ENCODE measurements at places on chromosomes 2 and 18.

GRCh38 chr2:47777277-47777937, 5.5 kb upstream of the MSH6 start:
- DNase-seq = no peak

GRCh38 chr18:46731316-46731715, 25.5 kb downstream of the ST8SIA5 start:
- no peak for DNase-seq

DNA sequence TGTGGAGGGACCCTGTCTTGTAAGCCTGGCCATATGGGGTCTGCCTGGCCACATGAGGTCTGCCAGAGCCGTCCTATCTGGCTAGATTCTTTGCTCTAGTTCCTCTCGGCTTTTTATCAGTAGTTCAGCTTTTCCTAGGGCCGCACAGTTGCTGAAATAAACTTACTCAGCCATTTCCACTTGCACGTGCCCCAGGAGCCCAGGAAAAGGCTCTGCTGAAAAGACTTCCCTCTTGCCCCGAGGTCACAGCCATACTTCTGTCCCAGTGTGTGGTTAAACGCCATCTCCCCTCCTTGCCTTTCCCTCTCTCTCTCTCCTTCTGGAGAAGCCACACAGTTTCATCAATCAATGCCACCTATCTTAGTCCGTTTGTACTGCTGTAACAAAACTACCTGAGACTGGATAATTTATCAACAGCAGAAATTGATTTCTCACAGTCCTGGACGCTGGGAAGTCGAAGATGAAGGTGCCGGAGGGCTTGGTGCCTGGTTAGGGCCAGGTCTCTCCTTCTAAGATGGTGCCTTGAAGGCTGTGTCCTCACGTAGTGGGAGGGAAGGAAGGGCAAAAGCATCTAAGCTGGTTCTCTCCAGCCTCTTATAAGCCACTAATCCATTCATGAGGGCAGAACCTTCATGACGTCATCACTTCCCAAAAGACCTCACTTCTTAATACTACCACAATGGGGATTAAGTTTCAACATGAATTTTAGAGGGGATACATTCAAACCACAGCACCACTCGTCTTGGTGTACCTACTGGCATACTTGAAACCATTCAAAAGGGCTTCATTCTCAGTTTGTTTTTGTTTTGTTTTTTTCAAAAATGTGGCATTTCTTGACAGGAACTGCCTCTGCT, 11.2 kb upstream of the GALM start:
- DNase-seq = no peak

DNA sequence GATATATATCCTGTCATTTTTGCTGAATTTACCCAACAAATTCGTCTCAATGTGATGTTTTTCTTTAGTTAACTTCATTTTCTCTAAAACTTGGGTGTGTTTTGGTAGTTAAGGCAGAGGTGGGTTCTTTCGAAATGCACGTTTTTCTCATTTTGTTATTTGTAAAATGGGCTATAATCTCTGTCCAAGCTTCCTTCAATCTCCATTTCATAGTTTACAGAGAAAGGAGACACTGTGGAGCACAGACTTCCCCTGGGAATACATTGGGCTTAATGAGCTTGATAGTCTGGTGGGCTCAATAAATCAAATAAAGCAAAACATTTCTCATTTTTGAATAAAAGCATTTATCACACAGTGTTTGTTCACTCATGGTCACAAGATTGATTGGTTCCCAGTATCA, 145.1 kb downstream of the AGPS start:
- no peak for DNase-seq

DNA sequence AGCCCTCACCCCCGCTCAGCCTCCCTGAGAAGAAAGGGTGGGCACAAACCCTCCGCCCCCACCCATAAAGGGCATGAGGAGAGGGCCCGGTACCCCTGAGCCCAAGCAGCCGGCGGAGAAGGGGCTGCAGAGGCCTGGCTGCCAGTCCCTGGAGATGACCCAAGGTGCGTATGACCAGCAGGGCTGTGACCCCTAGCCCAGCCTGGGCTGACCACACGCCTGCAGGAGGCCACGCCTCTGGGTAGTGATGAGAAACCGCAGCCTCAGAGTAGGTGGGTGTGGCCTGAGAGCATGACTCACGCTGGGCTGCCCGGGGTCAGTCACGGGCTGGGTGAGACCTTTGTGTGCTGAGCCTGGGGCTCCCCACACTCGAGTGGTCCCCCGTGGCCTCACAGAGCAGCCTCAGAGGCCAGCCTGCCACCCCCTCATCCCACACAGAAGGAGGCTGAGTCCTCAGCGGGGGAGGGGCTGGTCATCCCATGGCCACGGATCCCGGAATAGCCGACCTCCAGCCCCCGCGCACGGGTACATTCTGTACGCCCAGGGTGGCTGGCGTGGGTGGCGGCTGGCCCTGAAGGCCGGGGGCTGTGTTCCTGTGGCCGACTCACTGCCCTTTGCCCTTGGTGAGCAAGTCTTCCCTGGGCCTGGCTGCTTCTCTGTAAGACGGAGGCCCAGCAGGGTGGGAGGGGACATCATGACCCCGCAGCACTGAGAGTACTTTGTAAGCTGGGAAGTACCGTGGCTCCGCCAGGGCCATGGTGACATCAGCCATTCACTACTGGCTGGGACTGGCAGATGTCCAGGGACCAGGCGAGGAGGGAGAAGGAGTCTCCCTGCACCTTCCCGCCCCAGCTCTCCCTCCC, 110.8 kb upstream of the OTOS start:
- DNase-seq = peak; percentile 2

DNA sequence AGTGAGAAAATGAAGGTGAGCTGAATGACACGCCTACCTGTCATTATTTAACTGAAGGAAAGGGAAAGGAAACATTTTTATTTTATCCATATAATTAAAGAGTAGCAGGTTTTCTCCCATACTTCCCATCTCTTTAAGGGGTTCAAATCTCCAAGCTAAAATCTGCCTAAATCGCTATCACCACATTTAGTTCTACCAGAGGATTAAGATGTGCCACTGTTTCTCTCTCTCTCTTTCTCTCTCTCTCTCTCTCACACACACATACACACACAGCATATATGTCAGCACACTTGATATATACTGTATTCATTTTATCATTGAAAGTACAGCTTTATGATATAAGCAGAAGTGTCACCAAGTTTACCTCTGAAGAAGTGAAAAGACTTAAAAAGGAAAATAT, 3.1 kb downstream of the WIPF1 start:
- no peak for DNase-seq

DNA sequence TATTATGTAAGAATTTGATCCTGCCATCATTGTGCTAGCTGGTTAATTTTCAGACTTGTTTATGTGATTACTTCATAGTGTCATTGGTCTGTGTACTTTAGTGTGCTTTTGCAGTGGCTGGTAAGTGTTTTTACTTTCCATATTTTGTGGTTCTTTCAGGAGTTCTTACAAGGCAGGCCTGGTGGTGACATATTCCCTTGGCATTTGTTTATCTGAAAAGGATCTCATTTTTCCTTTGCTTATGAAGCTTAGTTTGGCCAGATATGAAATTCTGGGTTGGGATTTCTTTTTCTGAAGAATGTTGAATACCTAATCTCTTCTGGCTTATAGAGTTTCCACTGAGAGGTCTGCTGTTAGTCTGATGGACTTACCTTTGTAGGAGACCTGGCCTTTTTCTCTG, 72.8 kb upstream of the MC4R start:
- no peak for DNase-seq

GRCh38 chr2:42787424-42787787, 5.0 kb downstream of the HAAO start:
- no peak for DNase-seq

- no peak for DNase-seq
These were observed 325.0 kb downstream of the ARL6IP6 start for GRCh38 chr2:153043385-153043784.

DNA sequence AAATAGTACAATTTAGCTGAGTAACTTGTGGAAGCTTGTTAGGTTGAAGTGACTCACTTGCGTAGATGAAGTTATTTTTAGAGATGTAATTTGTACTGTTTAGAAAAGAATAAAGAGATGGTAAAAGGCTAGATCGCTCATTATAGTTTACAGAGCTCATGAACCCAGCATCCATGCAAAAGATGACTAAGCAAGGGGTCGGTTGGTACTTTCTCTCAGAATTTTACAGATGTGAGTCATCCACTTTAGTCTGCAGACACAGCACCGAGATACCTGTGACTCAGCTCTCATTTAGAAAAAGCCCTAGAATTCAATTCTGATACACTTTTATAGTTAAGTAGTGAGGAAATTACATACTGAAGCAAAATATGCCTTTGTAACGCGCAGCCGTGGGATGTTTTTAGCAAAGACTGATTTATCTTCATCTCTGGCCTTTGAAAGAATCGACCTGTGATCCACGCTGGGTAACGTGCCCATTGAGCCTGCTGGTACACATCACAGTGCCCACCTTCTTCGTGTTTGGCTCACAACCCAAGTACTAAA, 116.5 kb upstream of the FOSL2 start:
- peak; percentile 55 for DNase-seq

- no peak for DNase-seq
These were observed 94.8 kb upstream of the SRD5A2 start for GRCh38 chr2:31675485-31675901.

GRCh38 chr2:11092701-11093335, 62.4 kb upstream of the SLC66A3 start:
- DNase-seq = no peak

- no peak for DNase-seq
These were observed 100.1 kb downstream of the GALNT13 start for GRCh38 chr2:153971855-153972254.

GRCh38 chr2:50396298-50396631, 635.7 kb downstream of the NRXN1 start:
- DNase-seq = no peak

- DNase-seq = no peak
These were observed 132.6 kb downstream of the SEPTIN10 start for GRCh38 chr2:109481196-109481555.

- DNase-seq = no peak
These were observed 30.5 kb upstream of the ARMC9 start for GRCh38 chr2:231167745-231168459.

- DNase-seq = no peak
These were observed 185.0 kb downstream of the BCL11A start for GRCh38 chr2:60368456-60368855.

GRCh38 chr2:1865716-1866234, 121.5 kb upstream of the PXDN start:
- DNase-seq = no peak

DNA sequence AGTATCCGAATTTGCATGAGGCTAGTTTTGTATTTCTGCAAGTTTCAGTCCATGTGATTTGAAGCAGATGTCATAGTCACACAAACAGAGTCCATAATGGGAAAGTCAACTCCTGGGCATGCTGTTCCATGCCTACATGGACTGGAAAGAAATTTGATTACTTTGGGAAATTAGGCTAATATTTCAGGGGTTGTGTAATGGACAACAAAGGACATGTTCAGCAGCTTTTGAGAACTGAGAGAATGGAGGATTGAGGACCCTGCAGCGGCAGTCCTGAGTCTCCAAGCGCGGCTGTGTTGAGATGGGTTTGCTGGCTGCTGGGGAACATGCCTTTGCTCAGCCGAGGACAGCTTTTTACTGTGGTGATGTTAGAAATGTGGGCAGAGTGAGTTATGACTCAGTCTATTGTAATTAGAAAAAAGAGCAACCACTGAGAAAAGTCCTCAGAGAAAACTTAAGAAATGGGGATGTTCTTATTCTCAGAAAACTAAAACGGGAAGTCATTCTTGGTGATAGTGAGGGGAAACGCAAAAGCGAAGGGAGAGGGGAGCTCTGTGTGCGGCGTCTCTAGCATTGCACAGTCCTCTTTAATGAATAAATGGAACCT, 149.2 kb downstream of the FAM210A start:
- peak; percentile 60 for DNase-seq

DNA sequence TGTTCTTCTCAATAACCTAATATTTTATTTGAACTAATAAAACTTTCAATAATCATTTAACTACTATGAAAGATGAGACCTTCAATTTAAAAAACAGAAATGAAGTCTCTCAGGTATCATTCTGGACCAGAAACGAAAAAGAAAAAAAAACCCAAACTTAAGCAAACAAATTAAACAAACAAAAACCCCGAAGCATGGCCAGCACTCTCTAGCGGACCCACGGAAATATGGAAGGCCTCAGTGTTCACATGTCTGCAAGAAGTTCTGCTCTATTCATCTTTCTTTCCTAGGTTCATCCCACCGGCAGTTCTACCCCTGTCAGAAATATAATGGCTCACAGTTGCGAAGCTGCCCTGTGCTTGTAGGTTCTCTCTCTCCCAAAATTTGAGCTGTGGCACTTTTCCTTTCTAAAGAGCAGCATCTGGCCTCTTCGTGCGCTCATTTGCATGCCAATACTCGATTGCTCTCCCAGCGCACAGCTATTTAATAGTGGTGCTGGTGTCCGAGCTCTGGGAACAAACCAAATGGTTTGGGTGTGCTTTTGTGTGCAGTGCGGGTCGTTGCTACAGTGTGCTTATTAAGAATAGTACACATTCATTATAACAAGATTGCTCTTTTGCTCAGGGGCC, 129.0 kb upstream of the ZEB2 start:
- no peak for DNase-seq

GRCh38 chr2:88080545-88080944, 12.9 kb downstream of the SMYD1 start:
- DNase-seq = no peak

DNA sequence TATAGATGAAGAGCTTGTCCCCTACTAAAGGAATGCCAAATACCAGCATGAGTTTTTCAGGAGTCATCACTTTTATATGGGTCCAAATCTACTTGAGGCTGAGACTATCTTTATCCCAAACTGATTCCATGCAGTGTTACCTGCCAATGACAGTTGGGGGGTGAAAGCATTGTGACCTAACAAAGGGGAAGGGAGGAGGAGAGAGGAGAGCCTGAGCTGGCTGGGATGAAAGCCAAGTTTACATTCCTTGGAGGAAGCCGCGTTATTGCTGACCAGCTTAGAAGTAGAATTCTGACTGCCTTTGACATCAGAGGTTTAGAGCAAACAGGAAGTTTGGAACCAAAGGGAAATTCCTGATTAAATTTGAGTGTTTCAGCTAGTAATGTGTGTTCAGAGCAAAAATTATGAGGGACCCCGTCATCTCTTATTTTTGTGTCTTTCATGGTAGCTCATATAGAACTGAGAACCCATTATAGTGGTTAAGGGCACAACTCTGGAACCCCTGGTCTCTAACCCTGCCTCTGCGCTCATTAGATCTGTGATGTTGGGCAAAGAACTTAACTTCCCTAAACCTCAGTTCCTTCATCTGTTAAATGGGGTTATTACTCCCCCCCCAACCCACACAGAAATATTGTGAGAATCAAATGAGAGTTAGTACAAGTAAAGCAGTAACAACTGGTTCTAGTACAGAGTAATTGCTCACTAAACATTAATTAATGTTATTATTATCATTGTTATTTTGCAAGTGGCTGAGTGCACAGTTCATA, 199.3 kb upstream of the EPAS1 start:
- no peak for DNase-seq

GRCh38 chr2:176479961-176480360, 210.7 kb downstream of the MTX2 start:
- no peak for DNase-seq

DNA sequence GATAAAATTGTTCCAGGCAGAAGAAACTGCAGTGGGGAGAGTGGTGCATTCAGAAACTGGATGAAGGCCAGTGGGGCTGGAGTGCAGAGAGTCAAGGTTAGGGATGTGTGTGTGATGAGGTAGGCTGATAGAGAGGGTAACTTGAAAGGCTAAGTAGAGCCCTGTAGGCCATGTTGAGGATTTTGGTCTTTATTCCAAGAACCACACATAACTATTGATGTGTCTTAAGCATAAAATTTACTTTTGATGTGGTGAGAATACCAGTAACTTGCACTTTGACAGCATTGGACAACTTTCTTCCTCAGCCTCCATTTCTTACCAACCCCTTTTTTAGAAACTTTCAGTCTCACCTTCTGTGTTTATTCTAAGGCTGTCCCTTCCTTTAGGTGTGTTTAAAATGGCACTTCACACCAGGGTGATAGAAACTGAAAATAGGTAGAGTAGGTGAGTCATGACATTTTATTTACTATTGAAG, 22.6 kb downstream of the MTX2 start:
- no peak for DNase-seq
